ENCODE measurements at places on chromosomes 2 and 18.
A peak's percentile ranks its signal among the peaks of the same experiment; 100 is the strongest.

- H3K27ac ChIP-seq, result no peak overlapping the region
- H3K4me1 ChIP-seq, result peaks cover 20% of the 10 kb centered on the region
- H3K27me3 ChIP-seq, result no peaks in the 10 kb centered on the region
- no peak for DNase-seq
Observed at GRCh38 chr2:109514857-109515256, 98.9 kb downstream of the SEPTIN10 start.

GRCh38 chr2:74865770-74866674 lies 32.1 kb downstream of the HK2 start:
- peak overlapping the region; percentile 78 for H3K27ac ChIP-seq
- H3K36me3 ChIP-seq, result no peaks in the 10 kb centered on the region
- H3K4me1 ChIP-seq, result peaks cover 61% of the 10 kb centered on the region

GRCh38 chr18:23883277-23883790 lies 131.2 kb upstream of the TTC39C start:
- H3K4me1 ChIP-seq, result no peaks in the 10 kb centered on the region
- DNase-seq, result peak; percentile 64
- no peak overlapping the region for H3K27ac ChIP-seq
- H3K36me3 ChIP-seq, result no peaks in the 10 kb centered on the region

DNA sequence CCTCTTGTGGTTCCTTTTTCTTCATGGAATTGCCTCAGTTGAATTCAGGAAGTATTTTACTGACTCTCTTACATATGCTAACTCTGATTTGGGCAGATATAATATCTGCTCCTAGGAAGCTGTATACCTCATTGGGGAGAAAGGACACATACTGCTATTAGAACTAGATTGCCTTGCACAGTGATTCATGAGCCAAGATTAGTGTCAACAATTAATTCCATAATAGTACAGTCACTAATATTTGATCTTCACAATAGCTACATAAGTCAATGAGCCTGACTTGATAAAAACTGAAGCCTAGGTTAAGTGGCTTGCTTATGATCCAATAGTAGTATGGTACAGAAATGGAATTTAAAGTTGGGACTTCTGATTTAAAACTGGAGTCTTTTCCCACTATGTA lies 127.6 kb downstream of the ETAA1 start:
- no peak for DNase-seq
- H3K36me3 ChIP-seq, result no peaks in the 10 kb centered on the region
- no peaks in the 10 kb centered on the region for H3K4me1 ChIP-seq
- H3K27me3 ChIP-seq, result no peaks in the 10 kb centered on the region
- no peak overlapping the region for H3K4me3 ChIP-seq

DNA sequence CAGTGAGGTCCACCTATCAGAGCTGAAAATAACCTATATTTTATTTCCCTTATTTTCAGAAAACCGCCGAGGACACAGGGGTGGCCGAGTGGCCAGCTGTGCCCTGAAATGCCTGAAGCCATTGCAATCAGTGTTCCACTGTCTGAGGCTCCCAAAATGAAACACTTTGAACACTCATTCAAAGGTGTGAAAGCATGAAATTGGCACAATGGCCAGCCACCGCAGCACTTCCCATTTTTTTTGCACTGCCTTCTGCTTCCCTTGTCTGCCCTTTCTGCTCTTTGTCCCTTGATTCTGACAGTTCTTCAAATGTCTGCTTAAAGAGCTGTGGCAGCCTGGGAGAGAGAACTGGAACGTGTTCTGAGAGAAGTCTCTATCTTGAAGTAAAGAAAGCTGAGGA lies 1127.5 kb upstream of the CELF4 start:
- no peaks in the 10 kb centered on the region for H3K27me3 ChIP-seq
- no peak overlapping the region for H3K4me3 ChIP-seq
- H3K27ac ChIP-seq, result no peak overlapping the region
- no peaks in the 10 kb centered on the region for H3K4me1 ChIP-seq

GRCh38 chr2:231374771-231375170 lies 20.7 kb upstream of the B3GNT7 start:
- H3K36me3 ChIP-seq, result no peaks in the 10 kb centered on the region
- no peak for DNase-seq
- no peak overlapping the region for H3K27ac ChIP-seq
- no peak overlapping the region for H3K4me3 ChIP-seq
- no peaks in the 10 kb centered on the region for H3K27me3 ChIP-seq

DNA sequence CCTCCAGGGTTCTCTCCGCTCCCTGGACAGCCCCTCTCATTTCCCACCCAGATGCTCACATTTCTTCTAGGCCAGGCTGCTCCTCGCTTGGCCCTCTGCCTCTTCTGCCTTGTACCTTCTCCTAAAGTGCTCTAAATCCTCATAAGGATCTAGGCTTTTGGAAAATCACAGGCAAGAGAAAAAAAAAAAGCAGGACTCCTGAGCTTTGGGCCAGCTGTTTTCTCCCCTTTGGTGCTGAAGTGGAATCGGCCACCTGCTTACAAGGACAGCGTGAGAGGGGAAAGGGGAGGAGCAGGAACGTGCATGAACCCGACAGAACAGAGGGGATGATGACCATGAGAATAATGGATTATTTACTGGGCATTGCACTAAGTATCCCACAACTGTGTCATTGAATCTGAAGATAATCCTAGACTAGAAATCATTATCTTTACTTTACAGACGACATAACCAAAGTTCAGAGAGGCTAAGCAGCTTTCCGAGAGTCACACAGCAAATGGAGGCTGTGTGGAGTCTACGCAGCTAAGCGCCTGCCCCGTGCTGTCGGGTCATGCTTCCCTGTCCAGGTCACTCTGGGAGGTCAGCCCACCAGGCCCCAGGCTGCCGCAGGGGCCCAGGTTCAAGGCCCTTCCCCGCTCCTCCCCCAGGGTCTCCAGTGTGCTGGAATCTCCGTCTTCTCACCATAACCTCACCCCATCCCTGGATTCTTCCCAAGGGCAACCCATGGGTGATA lies 141.9 kb downstream of the PXDN start:
- no peak for DNase-seq
- H3K27ac ChIP-seq, result no peak overlapping the region
- H3K27me3 ChIP-seq, result peaks cover 4% of the 10 kb centered on the region
- no peaks in the 10 kb centered on the region for H3K36me3 ChIP-seq
- H3K4me1 ChIP-seq, result peaks cover 5% of the 10 kb centered on the region

- DNase-seq, result no peak
- H3K4me1 ChIP-seq, result peaks cover 41% of the 10 kb centered on the region
- no peaks in the 10 kb centered on the region for H3K36me3 ChIP-seq
- peak overlapping the region; percentile 25 for H3K4me3 ChIP-seq
Observed at GRCh38 chr2:134136731-134137130, 117.1 kb upstream of the MGAT5 start.

GRCh38 chr2:145593991-145594614 lies 1074.2 kb upstream of the ZEB2 start:
- no peaks in the 10 kb centered on the region for H3K36me3 ChIP-seq
- no peak overlapping the region for H3K4me3 ChIP-seq
- no peak for DNase-seq
- no peaks in the 10 kb centered on the region for H3K27me3 ChIP-seq

- H3K4me1 ChIP-seq, result no peaks in the 10 kb centered on the region
- H3K27ac ChIP-seq, result no peak overlapping the region
- H3K27me3 ChIP-seq, result no peaks in the 10 kb centered on the region
- DNase-seq, result no peak
Observed at GRCh38 chr18:25921677-25922421, 168.6 kb downstream of the SS18 start.

- H3K27ac ChIP-seq, result no peak overlapping the region
- peaks cover 30% of the 10 kb centered on the region for H3K4me1 ChIP-seq
- peak overlapping the region; percentile 88 for H3K4me3 ChIP-seq
- DNase-seq, result no peak
- H3K36me3 ChIP-seq, result peaks cover 44% of the 10 kb centered on the region
Observed at GRCh38 chr2:169822036-169822435, 2.7 kb downstream of the METTL5 start.

GRCh38 chr2:85577386-85578242 lies at the start of gene VAMP8:
VAMP8 (plus strand) TSS chr2:85577586; CDS start chr2:85577647, 61 bp downstream.
- H3K4me3 ChIP-seq, result peak within 1 kb of the TSS; percentile 51
- H3K4me1 ChIP-seq, result peaks cover 26% of the 10 kb centered on the region
- H3K27ac ChIP-seq, result peak within 1 kb of the TSS; percentile 73
- DNase-seq, result peak; percentile 79

DNA sequence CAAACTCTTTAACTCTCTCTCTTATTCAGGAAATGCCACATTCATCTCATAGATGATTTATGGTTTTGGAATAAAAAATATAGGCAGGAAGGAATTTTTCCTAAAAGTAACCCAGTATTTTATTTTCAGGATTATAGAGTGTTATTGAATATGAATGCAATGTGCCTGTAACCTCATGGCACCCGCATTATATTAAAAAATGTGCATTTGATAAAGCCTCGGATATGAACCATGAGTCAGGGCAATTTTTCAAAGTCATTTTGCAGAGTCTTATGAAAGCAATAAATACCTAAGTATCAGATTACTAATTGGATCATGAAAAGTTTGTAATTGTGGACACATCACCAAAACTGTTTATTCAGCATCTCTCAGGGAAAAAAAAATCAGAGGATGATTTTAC lies 573.8 kb downstream of the TSN start:
- no peak overlapping the region for H3K4me3 ChIP-seq
- no peaks in the 10 kb centered on the region for H3K27me3 ChIP-seq
- H3K36me3 ChIP-seq, result no peaks in the 10 kb centered on the region

- peaks cover 96% of the 10 kb centered on the region for H3K36me3 ChIP-seq
- no peak overlapping the region for H3K4me3 ChIP-seq
- DNase-seq, result no peak
Observed at GRCh38 chr2:178700922-178701342, 106.3 kb downstream of the TTN start.

- H3K36me3 ChIP-seq, result no peaks in the 10 kb centered on the region
- H3K4me3 ChIP-seq, result no peak overlapping the region
- no peak for DNase-seq
Observed at GRCh38 chr2:11866358-11867335, 120.2 kb downstream of the LPIN1 start.

DNA sequence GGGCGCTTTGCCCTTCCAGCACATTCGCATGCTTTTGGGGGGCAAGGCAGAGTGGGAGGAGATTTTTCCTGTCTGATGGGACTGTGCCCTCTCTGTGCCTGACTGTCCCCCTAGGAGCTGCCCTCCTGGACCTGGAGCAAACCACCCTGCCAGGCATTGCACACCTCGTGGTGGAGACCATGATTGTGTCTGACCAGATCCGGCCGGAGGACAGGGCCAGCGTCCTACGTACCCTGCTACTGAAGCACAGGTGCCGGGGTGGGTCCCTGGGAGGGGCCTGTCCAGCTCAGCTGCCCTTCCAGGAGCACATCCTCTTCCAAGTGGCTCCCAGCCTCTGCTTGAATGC lies 5.3 kb downstream of the SLC4A3 start:
- no peaks in the 10 kb centered on the region for H3K36me3 ChIP-seq
- no peaks in the 10 kb centered on the region for H3K4me1 ChIP-seq
- no peak overlapping the region for H3K27ac ChIP-seq
- DNase-seq, result no peak

- no peaks in the 10 kb centered on the region for H3K4me1 ChIP-seq
- H3K27me3 ChIP-seq, result no peaks in the 10 kb centered on the region
- H3K4me3 ChIP-seq, result no peak overlapping the region
- H3K36me3 ChIP-seq, result no peaks in the 10 kb centered on the region
- DNase-seq, result no peak
Observed at GRCh38 chr2:126852361-126852760, 46.3 kb upstream of the TEX51 start.

DNA sequence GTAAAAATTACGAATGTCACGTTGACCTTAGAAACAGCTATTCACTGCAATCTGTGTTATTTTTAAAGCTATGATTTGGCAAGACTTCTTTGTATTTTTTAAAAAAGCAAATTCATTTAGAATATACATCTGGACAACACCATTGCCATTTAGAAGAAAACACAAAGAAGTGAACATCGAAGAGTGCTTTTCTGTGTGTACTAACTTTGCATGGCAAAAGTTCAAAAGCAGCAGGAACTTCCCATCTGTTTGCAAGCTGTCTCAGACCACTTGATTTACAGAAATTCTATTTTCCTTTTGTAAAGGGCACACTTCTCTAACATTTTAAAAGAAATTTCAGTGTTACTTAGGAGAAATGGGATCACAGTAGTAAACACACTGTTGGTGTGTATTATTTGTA lies 145.9 kb downstream of the CALCRL start:
- no peak overlapping the region for H3K27ac ChIP-seq
- no peak for DNase-seq
- H3K36me3 ChIP-seq, result no peaks in the 10 kb centered on the region
- no peak overlapping the region for H3K4me3 ChIP-seq

- H3K27ac ChIP-seq, result peak overlapping the region; percentile 97
- peaks cover 26% of the 10 kb centered on the region for H3K4me1 ChIP-seq
Observed at GRCh38 chr18:79680100-79680879, 687 bp downstream of the CTDP1 start.

- peaks cover 2% of the 10 kb centered on the region for H3K36me3 ChIP-seq
- H3K27ac ChIP-seq, result no peak overlapping the region
- no peak for DNase-seq
- H3K4me1 ChIP-seq, result peaks cover 22% of the 10 kb centered on the region
- H3K4me3 ChIP-seq, result no peak overlapping the region
Observed at GRCh38 chr2:135740206-135740605, 1.4 kb upstream of the UBXN4 start.

DNA sequence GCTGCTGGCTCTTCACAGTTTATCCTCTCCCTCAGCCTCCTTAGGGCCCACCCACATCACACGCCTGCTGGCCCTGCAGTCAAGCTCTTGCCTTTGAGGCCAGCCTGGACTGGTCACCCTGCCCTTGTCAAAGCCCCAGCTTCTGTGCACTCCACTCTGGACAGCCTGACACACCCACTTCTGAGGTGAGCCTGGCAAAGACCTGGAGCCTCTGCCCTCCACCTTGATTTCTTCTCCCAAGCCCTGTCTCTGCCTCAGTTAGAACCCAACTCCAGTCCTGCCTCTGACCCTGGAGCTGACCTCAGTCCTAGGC lies 37.0 kb upstream of the TAF1B start:
- H3K27ac ChIP-seq, result no peak overlapping the region
- no peaks in the 10 kb centered on the region for H3K36me3 ChIP-seq
- H3K4me1 ChIP-seq, result peaks cover 5% of the 10 kb centered on the region
- no peaks in the 10 kb centered on the region for H3K27me3 ChIP-seq
- no peak for DNase-seq

DNA sequence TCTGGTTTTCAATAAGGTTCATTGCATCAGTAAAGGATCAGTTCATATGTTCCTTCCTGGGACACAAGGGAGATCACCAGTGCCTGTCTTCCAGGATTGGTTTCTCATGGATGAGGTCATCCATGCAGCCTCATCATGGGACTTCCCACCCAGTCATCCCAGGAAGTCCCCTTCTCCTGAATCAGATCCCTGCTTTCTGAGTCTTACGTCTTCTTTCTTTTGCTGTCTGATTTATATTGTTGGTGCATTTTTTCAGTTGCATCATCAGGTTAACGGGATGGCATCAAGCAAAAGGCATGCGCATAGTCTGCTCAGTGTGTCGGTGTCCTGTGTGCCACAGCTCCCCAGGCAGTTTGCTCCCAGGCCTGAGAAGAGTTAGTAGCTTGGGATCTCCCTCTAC lies 105.9 kb downstream of the SOX11 start:
- H3K4me3 ChIP-seq, result no peak overlapping the region
- H3K36me3 ChIP-seq, result no peaks in the 10 kb centered on the region
- no peaks in the 10 kb centered on the region for H3K27me3 ChIP-seq
- H3K27ac ChIP-seq, result no peak overlapping the region

- H3K4me1 ChIP-seq, result peaks cover 22% of the 10 kb centered on the region
- H3K36me3 ChIP-seq, result no peaks in the 10 kb centered on the region
- no peaks in the 10 kb centered on the region for H3K27me3 ChIP-seq
- no peak overlapping the region for H3K4me3 ChIP-seq
- H3K27ac ChIP-seq, result no peak overlapping the region
Observed at GRCh38 chr2:42167458-42167857, 1.7 kb upstream of the EML4 start.
